Stimulated activated CD4-positive, alpha-beta T cell treated with anti-CD3 and anti-CD28 coated beads, Interleukin-1b, Interleukin-23, amount 100 ng/mL, for 24 hours (primary cell): ENCODE measurements at places on chromosomes 12 and 14.

GRCh38 chr14:25231004-25231403 lies 181.1 kb upstream of the STXBP6 start:
- no peak for DNase-seq

DNA sequence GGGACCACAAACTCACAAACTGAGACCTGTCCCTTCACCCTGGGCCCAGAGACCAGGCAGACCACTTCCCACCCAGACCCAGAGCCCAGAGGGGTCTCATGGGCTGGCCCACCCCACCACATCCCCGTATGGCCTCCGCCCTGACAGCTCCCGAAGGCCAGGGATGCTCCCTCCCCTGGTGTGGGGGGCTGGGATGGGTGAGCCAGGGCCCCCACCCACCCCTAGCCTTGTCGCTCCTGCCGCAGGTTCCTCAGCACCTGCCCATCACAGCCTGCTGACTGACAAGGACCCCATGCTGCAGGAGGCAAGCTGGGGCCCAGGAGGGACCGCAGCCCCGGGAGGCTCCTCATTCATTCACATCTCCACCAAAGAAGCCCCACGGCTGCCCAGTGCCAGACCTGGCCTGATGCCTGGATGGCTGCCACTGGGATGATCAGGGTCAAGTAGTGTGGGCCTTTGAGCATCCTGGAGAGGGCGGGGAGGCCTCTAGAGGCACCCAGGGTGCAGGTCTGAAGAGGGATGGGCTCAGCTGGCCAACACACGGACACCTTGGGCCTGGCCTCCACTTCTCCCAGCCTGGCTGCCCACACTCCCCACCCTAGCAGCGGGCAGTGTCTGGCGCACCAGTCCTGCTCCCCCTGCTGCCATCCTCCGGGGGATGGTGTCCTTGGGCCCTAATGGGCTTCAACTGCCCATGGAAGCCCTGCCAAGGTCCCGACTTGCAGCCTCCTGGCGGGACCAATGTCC lies 24.7 kb upstream of the GPR132 start:
- DNase-seq: no peak

GRCh38 chr12:92493816-92494215 lies 209.0 kb upstream of the PLEKHG7 start:
- no peak for DNase-seq

GRCh38 chr14:75088566-75089373 lies 19.3 kb downstream of the ZC2HC1C start:
- peak; percentile 21 for DNase-seq
